ENCODE measurements at places on chromosomes 7 and 10. TPM values are rescaled to one million over a fixed set of nuclear protein-coding genes. Genes with fewer than 3 reads are reported as not detected.

The CAMK1D gene
- total RNA-seq: 19.4 TPM

The HTR7 gene
- 1.2 TPM for total RNA-seq

The TAF5 gene
- total RNA-seq: 4.1 TPM

The ECHDC3 gene
- total RNA-seq: 4.1 TPM

- peak; percentile 37 for DNase-seq
These were observed 10.7 kb upstream of the HOXA13 start for GRCh38 chr7:27210441-27211083.

- DNase-seq: no peak
These were observed 82.1 kb upstream of the SGCE start for GRCh38 chr7:94738071-94738470.

GRCh38 chr7:28773423-28774145, 184.5 kb downstream of the TRIL start:
- no peak for DNase-seq

DNA sequence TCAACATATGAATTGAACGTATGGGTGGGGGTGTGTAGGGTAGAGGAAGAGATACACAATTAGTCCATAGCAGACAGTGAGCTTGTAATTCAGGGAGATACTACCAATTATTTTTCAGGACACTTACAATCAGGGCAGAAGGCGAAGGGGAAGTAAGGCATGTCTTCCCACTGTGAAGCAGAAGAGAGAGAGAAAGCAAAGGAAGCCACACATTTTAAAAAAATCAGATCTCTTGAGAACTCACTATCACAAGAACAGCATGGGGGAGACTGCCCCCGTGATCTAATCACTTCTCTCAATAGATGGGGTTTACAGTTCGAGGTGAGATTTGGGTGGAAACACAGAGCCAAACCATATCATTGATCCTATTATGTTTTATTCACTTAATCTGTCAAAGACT, 116.4 kb upstream of the RPA3 start:
- DNase-seq: no peak

DNA sequence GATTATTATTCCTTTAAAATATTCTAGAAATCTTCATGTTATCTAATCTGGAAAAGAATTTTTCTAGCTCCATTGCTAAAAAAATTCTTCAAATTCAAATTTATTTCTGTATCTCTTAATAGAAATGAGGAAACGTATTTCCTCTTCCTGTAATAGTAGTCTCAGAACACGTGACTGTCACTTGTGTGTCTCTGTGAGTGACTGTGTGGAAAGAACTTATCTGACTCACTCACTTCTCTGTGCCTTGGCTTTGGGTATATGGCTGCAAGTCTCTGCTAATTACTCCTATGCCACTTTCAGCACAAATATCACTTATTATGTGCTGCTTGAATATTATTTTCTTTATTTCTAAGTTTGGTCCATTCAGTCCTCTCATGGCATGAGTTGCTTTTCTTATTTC, 132.7 kb downstream of the CNTNAP2 start:
- DNase-seq: no peak

DNA sequence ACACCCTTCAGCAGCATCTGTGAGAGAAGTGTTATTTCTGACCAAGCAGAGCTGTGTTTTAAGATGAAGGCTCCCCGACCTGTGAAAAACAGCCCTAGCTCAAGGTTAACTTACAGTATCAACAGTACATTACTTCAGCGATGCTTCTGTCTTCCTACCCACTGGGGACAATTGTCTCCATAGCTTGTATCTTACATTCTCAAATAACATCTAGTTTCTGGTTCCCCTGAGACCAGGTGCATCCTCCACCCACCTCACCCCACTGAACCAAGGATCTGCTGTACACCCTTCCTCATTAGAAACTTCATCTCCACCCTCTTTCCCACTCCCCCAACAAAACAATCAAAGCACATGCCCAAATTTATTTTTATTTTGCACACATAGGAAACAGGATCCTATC, 102.0 kb downstream of the VOPP1 start:
- DNase-seq: no peak

- DNase-seq: no peak
These were observed 149.4 kb upstream of the FERD3L start for GRCh38 chr7:19294619-19295018.

Data from mucosa of gallbladder (tissue), 1 donor.